ENCODE measurements at places on chromosomes 6 and 20. TPM values are rescaled to one million over a fixed set of nuclear protein-coding genes. Genes with fewer than 3 reads are reported as not detected.

Gene FAXC
- total RNA-seq = not detected

Gene MATN4
- total RNA-seq = 1.1 TPM

Gene PXDC1
- not detected for total RNA-seq

Gene SMIM13
- total RNA-seq = 15.2 TPM

Gene SNPH
- 3.2 TPM for total RNA-seq

Gene UBE2C
- 188 TPM for total RNA-seq

Gene MYT1
- 0.44 TPM for total RNA-seq

DNA sequence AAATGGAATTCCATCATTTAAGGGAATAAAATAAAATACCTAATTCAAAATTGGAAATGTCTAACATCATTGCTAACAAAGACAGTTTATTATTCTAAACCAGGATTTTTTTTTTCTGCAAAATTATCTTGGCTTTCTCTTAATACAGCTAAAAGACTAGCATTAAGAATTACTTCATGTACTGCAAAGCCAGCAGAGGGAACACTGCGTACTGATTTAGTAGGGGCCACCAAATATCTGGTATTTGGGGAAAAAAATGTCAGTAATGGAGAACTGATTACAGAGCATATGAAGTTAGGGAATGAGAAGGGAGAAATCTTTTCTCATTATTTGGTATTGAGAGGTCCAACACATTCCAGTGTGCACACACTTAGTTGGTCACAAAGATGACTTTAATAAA lies 3.2 kb upstream of the SOX4 start:
- DNase-seq = no peak

DNA sequence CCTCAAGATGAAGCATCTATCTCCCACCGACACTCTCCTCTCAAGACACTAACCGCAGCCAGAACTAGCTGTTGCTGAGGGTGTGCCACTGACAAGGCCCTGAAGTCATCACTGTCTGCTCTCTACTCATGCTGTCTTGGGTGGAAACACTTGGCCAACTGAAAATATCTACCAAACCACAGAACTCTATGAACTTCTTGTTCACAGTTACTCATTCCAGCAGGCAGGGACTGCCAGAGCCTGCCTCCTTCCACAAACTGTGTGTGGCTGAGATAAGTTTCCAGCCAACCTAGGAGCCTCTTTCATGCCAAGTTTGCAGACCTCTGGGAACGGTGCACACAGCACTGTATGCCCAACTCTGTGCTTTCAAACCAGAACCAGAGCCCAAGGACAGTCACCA lies 45.5 kb upstream of the NXT1 start:
- DNase-seq = no peak

GRCh38 chr20:22001886-22002285 lies 296.4 kb downstream of the PAX1 start:
- DNase-seq = no peak

DNA sequence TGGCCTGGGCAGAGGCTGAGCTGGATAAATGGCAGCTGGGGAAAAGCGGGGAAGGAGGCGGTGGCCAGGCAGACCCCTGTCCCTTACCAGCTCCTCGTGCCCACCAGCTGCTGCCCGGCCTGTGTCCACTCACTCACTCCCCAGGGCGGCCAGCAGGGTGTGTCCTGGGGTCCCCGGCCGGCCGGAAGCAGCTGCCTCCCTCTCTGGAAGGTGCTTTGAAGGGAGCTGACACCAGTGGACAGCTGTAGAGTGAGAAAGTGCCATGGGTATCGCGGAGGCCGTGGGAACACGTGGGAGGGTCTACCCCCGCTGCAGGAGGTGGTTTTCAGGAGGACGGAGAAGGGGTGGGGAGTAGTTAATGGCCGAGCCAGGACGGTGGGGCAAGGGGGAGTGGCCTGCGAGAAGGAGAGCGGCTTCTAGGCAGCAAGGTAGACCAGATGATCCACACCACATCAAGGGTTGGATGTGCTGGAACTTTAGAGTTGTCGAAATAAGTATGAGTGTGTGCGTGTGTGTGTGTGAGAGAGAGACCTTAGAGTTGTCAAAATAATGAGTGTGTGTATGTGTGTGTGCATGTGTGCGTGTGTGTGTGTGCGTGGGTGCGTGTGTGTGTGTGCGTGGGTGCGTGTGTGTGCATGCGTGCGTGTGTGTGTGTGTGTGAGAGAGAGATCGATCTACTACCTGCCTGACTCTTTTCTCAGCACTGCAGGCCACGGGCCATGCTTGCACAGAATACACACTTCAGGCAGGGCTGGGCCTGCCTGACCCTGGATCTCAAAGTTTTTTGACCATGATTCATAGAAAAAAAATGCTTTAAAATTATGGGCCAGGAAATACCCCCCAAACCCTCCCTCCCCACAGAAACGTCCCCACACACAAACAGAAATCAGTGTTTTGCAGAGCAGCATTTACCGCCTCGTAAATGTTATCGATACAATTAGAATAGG lies 43.9 kb downstream of the CDH4 start:
- no peak for DNase-seq

DNA sequence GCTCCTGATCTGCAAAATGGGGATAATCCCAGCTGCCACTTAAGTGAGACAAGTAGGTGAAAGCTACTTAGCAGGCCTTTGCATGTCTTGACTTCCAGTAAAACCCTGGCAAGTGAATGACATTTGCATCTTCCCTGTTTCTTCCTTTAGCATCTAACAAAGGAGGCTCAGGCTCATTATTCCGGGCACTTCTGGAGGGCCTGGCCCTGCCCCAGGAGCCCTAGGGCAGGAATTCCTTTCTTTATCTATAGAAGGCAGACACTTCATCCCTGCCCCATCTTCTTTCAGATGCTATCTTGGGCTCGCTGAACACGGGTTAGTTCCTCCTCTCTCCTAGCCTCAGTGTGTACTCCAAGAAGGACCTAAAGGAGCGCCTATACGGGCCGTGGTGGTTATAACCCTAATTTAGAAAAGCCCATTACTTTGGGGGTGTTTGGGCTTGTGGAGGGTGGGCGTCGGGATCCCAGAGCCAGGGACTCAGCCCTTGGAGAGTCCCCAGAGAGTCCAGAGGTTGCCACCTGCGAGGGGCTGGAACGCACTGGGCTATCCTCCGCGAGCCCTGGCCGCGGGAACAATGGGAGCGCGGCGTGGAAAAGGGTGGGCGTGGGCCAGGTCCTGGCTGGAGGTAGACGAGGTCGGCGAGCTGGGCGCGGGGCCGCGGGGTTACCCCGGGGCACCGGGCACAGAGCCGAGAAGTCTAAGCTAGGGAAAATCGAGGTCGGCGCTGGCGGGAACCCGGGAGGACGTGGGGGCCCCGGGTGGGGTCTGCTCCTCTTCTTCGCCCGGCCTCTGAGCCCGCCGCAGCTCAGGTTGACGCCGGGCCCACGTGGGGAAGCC lies 62.8 kb upstream of the EPB41L1 start:
- DNase-seq = no peak

DNA sequence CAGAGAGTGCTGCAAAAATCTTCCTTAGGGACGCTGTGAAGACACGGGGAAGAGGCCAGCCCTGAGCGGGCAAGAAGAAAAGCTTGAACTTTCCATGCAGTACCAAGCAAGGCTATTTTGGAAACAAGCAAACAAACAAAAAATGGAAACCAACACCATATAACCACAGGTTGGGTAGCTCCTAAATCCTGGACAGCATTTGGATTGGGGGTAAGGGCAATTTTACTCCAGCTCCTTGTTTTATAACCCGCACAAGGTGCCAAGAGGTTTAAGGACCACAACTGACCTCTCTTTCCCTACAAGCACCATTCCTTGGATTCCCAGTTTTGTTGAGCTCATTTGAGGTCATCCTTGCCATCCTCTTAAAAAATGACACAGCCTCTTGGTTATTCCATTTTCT lies 31.4 kb upstream of the SMIM29 start:
- no peak for DNase-seq

GRCh38 chr20:4167261-4168021 lies 152.1 kb upstream of the RNF24 start:
- no peak for DNase-seq

DNA sequence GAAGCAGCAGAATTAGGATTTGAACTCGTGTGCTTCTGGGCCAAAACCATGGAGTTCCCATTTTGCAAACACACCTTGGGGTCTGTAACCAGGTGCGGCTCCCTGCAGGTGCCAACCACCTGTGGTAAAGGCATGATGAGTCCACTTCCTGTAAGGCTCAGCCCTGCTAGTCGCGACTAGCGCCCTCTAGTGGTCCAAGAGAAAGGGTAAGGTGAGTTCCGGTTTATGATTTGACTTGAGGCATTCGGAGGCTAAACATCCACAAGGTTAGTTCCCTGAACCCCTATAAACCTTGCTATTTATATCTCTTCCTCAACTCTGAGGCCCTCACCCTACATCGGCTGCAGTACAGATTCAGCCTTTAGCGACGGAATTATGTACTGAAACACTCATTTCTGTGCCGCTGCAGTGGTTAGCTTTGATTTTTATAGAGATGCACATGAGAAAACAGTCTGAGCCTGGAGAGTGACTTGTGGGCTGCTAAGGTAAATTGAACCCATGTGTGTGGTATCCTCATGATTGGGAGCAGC lies 173.4 kb downstream of the PLCB1 start:
- peak; percentile 61 for DNase-seq

DNA sequence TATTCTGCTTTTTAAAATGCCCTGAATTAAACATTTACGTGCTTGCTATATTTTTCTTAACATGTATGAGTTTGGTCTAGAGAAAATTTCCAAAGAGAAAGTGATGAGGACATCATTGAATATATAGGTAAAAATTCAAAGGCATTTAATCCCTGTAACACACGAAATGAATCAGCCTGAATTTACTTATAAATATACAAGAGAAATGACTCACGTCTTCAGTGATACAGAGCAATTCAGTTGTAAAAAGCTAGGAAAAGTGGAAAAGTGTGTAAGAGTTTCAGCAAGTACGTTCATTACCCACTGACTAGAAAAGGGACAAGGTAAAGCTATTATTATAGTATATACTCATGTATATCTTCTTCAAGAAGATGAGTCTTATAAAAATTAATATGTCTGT lies 124.8 kb downstream of the HIVEP1 start:
- no peak for DNase-seq

DNA sequence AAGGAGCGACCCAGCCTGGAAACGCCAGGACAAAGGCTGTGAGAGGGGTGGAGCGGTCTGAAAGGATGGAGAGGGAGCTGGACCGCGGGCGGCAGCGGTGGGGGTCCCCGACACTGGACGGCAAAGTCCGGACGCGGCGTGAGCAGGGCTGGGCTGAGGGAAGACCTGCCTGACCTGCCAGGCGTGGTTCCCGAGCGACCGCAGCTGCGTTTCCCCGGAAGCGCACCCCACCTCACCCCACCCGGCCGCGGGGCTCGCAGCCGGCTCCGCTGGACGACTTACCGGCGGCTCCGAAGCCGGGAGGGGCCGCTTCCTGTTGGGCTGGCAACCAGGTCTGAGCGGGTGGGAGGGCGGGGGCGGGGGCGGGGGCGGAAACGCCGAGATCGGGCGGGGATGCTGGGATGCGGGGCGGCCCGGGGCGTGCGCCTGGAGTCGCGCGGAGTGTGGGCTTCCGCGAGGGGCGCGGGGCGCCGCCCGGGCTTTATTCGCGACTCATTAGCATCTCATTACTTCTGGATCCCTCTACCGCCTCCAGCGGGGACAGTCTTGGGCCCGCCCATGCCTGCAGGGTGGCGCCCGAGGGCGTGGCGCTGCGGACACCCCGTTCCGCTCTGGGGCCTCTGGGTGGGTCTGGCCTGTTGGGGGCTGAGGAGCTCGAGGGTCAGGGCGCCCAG lies at the start of gene MICAL1:
Gene MICAL1 (minus strand): TSS at position 336 of the 674 bp plus-strand sequence. CDS start 1,576 bp downstream, outside the sequence.
- peak; percentile 77 for DNase-seq

- no peak for DNase-seq
These were observed 108.5 kb downstream of the MAN1A1 start for GRCh38 chr6:119241111-119241465.

GRCh38 chr20:46139266-46139889 lies 21.3 kb downstream of the CD40 start:
- DNase-seq = no peak

DNA sequence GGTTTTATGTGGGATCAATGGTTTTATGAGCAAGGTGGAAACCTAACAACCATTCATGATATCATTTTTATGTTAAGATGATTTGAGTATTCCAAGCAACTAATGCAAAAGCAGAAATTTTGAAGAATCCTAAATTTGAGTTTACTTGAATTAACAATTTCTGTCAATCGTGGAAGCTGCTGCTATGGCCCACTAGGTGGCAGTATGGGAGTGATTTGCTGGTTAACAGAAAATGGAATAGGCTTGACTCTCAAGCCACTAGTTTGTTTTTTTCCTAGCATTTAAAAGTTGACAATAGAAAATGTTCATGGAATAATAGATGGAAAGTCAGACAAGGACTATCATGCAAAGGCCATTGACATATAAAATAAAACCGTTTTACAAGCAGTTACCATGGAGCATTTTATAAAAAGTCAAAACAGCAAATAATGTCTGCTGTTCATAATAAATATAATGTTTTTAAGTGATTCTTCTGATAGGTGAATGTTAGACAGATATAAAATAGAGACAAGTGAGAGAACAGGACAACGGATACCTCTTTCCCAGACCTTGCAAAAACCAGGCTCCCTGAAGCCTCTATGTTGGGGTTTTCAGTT lies 43.0 kb upstream of the TMEM200A start:
- peak; percentile 13 for DNase-seq
